ENCODE measurements at places on chromosomes 3 and 15. TPM values are rescaled to one million over a fixed set of nuclear protein-coding genes. Genes with fewer than 3 reads are reported as not detected.

- DNase-seq = no peak
- H3K27ac ChIP-seq = no peak overlapping the region
- H3K36me3 ChIP-seq = no peaks in the 10 kb centered on the region
- H3K4me1 ChIP-seq = no peaks in the 10 kb centered on the region
- H3K27me3 ChIP-seq = no peaks in the 10 kb centered on the region
Observed at GRCh38 chr3:118548434-118548833, 486.2 kb downstream of the IGSF11 start.

DNA sequence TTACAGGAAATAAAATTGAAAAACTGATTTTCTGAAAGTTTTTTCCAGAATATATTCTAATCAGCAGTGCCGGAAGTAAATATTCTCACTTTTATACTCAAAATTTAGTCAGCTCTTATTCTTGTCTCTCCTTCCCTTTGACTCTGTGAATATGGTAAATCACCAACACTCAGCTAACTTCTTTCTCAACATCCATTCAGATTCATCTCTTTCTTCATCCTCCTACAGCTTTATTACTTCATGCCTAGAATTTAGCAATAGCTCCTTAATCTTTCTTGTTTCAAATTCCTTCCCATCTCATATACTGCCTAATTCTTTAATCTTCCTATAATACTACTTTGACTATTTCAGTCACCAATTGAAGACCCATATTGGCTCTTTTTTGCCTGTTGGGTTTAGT, 67.9 kb downstream of the FGF7 start:
- H3K27ac ChIP-seq = no peak overlapping the region

The NR1I2 gene
- not detected for total RNA-seq

The GHSR gene
- not detected for total RNA-seq

DNA sequence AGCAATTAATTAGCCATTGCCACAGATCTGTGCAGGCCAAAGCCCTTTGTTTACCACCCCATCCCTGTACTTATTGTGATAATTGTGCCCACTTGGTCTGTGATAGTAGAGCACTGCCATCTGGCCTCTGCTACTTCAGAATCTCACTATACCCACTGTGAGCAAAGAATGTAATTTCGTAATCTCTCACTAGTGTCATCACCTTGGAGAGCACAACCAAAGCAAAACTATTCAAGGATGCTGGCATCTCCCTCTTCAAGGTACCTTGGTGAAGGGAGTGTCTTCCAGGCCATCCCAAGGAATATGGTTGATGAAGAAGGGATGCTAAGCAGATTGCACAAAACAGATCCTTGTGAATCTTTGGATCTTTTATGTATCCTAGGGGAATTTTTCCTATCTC, 34.7 kb upstream of the NOX5 start:
- H3K36me3 ChIP-seq = no peaks in the 10 kb centered on the region
- no peak for DNase-seq
- H3K27me3 ChIP-seq = no peaks in the 10 kb centered on the region
- no peak overlapping the region for H3K4me3 ChIP-seq

- H3K4me1 ChIP-seq = no peaks in the 10 kb centered on the region
- no peak overlapping the region for H3K27ac ChIP-seq
- no peak overlapping the region for H3K4me3 ChIP-seq
- DNase-seq = no peak
- no peaks in the 10 kb centered on the region for H3K36me3 ChIP-seq
Observed at GRCh38 chr3:28994161-28994905, 286.5 kb upstream of the RBMS3 start.

The CCDC33 gene
- total RNA-seq = not detected

Data from thyroid gland (tissue), 4 donors.